Activated CD4-positive, CD25-positive, alpha-beta regulatory T cell (primary cell): ENCODE measurements at places on chromosomes 4 and X.

DNA sequence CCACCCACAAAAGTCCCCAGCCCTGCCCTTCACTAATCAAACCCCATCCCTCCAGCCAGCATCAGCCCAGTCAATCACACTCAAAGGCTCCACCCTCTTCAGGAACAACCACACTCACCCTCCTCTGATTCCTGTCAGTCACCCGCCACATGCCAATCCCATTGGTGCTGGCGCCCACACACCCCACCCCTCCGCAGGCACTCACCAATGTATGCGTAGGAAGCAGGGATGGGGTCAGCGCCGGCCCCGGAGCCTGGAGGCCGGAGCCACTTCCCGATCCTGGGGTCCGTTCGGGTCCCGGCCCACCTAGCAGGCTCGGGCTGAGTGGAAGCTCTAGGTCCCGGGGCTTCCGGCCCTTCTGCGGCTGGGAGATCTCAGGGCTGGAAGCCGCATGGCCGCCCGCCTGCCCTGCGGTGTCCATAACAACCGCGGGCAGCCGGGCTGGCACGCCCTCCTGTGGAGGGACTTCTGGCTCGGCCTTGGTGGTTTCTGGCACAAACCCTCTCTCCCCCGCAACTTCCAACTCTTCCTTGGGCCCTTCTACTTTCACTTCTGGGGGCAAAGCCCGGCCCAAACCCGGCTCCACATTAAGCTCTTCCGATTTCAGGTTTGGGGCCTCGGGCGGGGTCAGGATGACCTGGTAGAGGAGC lies 7.9 kb upstream of the CFP start:
- no peak for DNase-seq

GRCh38 chr4:151658959-151659600 lies 101.7 kb downstream of the GATB start:
- DNase-seq = no peak

- no peak for DNase-seq
These were observed 12.3 kb downstream of the PYURF start for GRCh38 chr4:88511236-88511635.

- DNase-seq = no peak
These were observed 34.0 kb upstream of the SORBS2 start for GRCh38 chr4:185845966-185846365.

DNA sequence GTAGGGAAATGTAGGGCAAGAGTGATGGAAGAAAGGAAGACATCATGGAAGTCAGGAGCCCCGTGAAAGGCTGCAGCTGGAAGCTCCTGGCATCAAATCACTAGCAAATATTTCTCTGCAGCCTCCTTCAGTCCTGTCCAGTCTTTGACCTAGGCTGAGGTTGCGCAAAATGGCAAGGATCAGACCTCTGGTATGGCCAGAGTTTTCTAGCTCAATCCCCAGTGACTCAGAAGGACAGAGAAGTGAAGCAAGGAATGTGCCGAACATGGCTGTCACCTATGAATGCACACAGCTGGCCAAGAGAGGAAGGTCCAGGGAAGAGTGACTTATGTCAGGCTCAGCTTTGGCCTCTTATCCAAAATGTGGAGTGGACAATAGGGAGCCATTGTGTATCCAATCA lies 71.1 kb upstream of the PHOX2B start:
- DNase-seq = no peak

DNA sequence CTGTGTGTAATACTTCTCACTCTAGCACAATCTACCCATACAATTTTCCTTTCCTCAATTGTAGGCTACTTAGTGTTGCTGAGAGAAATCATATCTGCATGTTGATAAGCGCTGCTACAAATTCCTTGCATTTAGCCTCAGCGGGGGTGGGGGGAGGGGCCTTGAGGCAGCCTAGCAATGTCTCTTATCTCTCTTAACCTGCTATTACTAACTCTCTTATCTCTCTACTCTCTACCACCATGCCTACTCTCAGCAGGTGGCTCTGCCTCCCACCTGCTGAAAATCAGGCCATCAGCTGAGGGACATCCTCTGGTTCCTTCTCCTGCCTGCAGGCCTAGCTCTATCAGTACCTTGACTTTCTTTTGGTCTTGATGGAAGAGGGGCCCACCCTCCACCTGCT lies 98.9 kb downstream of the GPR82 start:
- no peak for DNase-seq

GRCh38 chrX:23784470-23785331 lies 1.7 kb downstream of the SAT1 start:
- no peak for DNase-seq

DNA sequence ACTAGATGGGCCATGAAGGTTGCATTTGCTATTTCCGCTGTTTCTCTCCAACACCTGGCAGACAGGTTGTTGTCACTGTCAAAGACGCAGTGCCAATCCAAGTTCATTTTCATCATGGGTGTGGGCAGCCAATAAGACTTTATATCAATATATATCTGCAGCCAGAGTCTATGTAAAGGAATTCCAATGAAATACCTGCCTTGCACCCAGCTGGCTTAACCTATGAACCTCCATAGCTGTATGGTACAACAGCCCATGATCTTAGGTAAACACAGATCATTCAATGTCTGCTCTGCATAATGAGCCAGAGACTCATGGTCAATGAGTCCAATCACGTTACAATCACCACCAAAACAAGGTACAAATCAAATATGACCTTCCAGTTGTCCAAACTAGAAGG lies 37.7 kb upstream of the ADGRA3 start:
- DNase-seq = no peak

- no peak for DNase-seq
These were observed 11.7 kb downstream of the AFP start for GRCh38 chr4:73447671-73448070.

GRCh38 chr4:76293772-76294171 lies 12.8 kb upstream of the STBD1 start:
- no peak for DNase-seq

DNA sequence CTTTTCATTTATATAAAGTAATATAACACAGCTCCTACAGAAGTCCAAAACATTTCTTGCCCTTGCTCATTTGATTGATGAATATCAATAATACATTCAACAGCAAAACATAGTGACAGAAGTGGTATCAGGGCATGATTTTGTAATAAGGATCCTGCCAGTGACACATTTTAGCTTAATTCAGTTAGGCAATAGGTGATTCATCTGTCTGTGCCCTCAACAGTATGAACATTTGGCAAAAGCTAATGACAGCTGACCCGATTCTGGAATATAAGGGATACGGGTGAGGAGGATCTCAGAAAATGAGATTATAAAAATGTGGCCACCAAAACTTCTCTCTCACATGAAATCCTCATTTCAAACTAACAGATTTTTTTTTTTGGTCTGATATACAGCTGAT lies 294.0 kb downstream of the CAMK2D start:
- no peak for DNase-seq

GRCh38 chr4:77047037-77047436 lies 28.8 kb downstream of the CCNI start:
- DNase-seq = no peak

GRCh38 chrX:13023979-13024378 lies 20.4 kb downstream of the FAM9C start:
- no peak for DNase-seq

GRCh38 chr4:69122476-69122875 lies 26.2 kb downstream of the UGT2B7 start:
- DNase-seq = no peak

DNA sequence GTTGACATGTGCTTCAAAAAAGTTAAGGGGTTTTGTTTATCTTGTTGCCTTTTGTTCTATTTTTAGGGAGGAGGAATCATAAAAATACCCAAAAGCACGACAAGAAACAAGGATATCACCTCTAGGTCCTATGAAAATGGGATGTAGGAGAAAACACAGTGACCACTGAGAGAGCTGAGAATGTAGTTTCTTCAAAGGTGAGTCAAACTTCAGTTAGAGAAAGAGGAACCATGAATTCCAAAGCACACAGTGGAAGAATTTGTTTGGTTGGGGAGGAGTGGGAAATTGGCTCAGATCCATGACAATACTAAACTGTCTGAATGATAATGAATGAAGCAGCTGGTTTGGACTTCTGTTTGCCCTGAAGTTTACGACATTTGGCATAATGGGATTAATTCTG lies 19.1 kb upstream of the FRYL start:
- DNase-seq = no peak

DNA sequence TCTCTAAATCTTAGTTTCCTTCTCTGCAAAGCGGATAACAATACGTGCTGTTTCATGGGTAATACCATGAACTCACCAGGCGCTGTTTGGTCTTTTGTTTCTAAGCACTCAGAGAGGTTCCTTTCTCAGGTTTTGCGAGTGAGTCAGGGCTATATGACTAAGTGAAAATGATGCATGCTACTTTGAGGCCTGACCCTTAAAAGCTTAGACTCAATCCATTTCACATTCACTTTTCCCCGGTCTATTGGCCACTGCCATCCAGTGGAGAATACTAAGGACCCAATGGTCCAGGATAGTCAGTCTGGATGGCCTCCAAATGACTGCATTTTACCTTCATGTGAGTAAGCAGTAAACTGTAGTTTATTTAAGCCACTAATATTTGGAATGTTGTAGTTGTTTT lies 400.8 kb upstream of the SLIT2 start:
- DNase-seq = no peak

- no peak for DNase-seq
These were observed 17.6 kb downstream of the FRAS1 start for GRCh38 chr4:78074759-78075158.

DNA sequence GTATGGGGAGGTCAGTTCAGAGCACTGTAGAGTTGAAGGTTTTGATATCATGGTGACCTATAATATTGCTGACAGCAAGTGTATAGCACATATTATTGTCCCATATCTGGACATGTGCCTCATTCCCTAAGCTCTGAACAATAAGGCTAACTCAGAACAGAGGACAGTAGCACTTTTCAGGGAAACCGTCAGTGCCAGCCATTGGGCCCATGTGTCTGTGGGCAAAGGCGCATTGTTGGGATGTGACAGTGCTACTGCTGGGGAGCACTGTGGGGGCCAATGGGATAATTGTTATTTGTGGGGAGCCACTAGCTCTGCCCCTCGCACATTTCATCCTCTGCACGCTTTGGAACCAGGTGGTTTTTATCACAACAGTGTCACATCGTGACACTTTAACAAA lies 136.2 kb downstream of the ELOVL6 start:
- no peak for DNase-seq

DNA sequence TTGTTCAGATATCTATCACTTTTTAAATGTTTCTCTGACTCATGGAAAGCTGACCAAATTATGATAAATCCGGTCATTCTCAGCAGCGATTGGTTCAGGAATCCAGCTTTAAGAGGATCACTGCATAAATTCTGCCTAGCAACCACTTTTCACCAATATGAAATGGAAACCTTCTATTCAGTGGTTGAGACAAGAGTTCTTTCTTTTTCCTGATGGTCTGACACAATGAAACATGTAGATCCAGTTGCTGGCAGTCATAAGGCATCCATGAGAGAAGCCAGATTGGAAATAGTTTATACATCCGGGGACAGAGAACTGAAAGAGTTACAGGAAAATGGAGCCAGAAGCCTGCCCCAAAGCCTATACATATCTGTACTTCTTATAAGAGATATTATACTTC lies 27.2 kb downstream of the MAB21L2 start:
- DNase-seq = no peak

GRCh38 chr4:91734682-91735081 lies 569.1 kb upstream of the GRID2 start:
- no peak for DNase-seq

GRCh38 chr4:70895811-70896491 lies 6.2 kb upstream of the MOB1B start:
- DNase-seq = no peak

GRCh38 chr4:182143822-182144625 lies 99.2 kb upstream of the TENM3 start:
- DNase-seq = no peak

GRCh38 chr4:1255699-1256098 lies 6.8 kb upstream of the CTBP1 start:
- no peak for DNase-seq

DNA sequence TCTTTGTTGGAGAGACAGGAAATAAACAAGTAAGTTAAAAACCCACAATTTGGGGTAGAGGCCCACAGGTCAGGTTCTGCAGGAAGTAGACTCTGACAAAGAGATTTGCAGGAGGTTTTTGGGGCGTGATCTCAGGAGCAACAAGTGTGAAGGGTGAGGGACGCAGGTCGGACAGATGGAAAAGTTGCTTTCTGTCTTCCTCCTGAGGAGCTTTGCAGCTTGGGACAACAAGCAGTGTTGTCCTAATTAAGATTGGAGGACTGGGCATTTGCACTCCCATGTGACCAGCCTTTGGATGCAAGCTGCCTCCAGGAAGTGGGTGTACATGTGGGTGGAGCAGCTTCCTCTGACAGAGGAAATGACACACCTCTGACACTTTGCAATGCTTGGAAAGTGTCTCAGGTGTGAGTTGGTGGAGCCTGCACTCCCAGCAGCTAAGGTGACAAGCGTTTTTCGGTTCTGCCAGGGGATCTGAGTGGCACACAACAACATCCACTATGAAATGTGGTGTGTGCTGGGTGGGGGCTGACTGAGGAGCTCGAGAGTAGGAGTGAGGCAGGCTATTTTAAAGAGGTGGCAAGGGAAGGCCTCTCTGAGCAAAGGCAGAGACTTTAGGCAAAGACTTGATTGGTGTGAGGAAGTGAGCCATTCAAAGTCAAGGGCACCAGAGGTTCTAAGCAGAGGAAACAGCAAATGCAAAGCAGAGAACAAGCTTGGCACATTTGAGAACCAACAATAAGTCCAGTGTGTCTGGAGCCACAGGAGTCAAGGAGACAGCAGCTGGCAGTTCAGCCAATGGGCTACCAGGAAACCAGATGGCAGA lies 339.8 kb upstream of the GATB start:
- peak; percentile 32 for DNase-seq

DNA sequence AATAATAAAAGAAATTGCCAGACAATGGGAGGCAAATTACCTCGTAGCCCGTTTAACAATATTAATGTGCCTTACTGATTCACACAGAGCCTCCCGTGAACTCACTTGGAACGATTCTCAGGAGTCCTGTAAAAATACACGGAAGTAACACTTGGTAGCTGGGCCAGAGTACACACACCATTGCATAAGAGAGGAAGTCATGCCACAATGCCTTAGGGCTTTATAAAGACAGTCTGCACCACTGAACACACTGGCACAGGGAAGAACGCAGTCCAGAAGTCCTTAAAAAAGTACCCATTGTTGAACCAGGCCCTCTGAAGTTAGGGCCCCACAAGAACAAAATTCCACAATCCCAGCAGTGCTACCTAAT lies 15.1 kb downstream of the SLC2A9 start:
- DNase-seq = no peak

DNA sequence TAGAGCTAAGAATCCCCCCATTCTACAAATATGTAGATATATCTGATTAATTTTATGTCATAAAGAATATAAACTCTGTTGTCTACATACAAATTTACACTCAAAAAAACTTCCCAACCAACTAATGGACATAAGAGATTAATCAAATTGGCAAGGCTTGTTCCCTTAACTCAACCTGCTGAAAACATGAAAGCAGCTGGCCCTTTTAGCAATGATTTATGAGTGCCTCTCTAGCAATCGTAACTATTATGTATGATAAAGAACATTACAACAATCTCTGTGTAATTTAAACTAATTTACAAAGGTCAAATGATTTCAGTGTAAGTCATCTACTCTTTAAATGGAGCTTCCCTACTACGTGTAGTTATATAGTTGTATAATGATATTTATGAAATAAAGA lies 83.1 kb upstream of the FTHL17 start:
- no peak for DNase-seq

GRCh38 chrX:74949717-74950116 lies 24.5 kb upstream of the NEXMIF start:
- DNase-seq = no peak
